ENCODE measurements at places on chromosomes 7 and 10.

DNA sequence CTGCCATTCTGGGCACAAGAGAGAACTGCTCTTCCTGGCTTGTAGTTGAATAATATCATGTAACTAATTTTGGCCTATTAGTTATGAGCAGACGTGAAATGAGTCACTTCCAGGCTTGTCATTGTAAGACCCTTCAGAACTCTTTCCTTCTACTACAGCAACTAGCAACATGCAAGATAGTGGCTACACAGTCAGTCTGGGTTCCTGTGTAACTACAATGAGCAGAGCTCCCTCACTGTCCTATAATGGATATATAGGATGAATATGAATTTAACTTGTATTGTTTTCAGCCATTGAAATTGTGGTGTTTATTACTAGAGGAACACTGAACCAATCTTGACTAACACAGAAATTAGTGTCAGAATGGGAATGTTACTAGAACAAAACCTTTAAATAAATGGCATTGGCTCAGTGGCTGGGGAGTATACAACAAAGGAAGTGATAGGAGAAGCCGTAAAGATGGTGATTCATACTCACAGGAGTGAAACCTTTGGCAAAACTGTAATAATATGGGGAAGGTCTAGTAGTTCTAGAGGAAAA is 2.9 kb upstream of the MTPN start:
- DNase-seq, result no peak

GRCh38 chr10:49171326-49172060 is 16.7 kb downstream of the TMEM273 start:
- DNase-seq, result no peak

DNA sequence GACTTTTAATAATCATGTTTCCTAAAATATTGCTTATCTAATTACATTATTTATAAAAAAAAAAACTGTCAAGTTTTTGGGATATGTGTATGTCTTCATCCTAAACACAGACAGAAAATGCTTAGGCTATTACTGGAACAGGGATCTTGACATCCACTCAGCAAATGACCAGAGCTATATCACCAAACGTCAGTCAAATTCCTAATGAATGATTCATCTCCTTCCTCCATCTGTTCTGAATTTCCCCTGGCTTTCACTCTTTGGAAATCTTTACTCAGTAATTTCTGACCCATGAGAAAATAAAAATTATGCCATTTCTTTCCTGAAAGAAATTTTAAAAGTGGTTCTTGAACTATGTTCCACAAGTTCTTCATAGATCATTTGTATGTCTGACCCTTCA is 552.4 kb upstream of the KCND2 start:
- DNase-seq, result no peak

GRCh38 chr10:97796651-97797050 is 24.9 kb upstream of the SFRP5 start:
- DNase-seq, result no peak

GRCh38 chr7:36966039-36966438 is 241.7 kb upstream of the AOAH start:
- peak; percentile 33 for DNase-seq

DNA sequence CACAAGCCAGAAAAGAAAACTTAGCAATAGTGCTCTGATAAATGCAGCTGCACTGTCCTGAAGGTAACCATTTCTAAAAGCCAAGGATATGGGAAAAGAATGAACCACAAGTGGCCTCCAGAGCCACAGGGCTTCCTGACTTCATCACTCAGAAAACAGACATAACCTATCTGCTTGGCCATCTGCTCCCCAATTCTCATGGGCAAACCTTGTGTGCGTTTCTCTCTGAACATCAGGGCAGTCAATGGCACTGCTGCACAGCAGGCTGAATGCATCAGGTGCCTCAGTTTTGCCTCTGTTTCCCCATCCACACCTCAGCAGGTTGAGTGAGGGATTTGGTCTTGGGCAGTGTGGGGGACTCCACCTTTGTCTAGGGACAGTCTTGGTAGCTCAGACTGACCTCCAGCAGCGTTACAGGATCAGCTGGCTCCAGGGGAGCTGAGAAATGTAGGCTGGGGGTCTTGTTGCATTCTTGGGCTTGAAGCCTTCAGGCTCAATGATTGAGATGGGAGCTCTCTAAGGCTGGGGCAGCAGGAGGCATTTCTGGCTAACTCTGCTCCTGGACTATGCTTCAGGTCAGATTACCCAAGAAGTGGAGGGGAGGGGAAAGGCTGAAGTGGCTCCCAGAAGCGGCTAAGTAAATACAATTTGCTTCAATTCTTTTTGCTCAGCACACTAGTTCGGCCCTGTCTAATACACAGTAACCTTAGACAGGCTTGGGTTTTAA is 23.6 kb upstream of the PDLIM1 start:
- no peak for DNase-seq

- DNase-seq, result no peak
Measured at GRCh38 chr7:140393756-140394306, 4.5 kb downstream of the SLC37A3 start.

GRCh38 chr10:74927701-74928100 is 101.3 kb downstream of the KAT6B start:
- no peak for DNase-seq

All from NCI-H1092 (cell line).